ENCODE measurements at places on chromosomes 6 and 20.

DNA sequence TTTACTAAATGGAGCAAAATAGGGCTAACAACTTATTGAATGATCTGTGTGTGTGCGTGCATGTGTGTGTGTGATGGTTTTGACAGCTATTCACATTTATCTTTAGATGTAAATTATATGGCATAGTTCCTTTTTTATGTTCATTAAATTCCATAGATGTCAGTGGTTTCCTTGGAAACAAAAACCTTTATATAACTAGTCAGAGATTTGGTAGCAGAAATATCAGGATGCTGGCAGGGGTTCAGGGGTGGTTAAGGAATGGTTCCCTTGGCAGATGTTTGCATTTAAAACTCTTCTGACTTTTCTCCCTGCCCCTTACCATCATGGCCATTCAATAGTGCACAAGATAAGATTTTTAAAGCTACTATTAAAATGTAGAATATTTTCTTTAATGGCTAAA, 256.6 kb downstream of the PLCB1 start:
- DNase-seq: no peak

- DNase-seq: no peak
Observed at GRCh38 chr6:25202504-25202903, 76.7 kb upstream of the CARMIL1 start.

DNA sequence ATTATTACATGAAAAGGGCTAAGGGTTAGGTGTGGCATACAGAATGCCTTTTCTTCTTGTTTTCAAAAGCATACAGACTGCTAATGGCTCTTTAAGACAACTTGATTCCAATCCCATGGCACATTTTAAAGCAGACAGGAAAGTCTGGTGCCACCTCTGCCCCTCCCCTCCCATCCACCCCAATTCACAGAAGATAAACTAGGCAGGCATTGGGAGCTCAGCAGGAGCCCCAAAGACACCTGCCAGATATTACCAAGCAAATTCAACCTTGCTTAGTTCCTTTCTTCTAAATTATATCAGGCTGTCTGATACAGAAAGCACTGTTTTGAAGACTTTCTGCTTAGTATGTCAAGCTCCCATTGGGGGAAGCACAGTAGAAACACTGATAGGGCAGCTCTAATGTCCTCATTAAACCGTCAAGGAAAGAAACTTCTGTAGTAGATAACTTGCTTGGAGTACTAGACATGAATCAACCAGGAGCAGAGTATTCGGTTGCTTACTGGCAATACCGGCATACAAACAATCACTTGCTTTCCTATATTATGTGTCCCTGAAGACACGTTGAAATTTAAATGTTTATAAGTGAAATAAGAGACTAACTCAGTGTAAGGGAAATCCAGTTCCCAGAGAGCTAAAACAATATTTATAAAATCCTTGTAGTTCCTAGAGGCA, 13.0 kb downstream of the SESN1 start:
- no peak for DNase-seq

DNA sequence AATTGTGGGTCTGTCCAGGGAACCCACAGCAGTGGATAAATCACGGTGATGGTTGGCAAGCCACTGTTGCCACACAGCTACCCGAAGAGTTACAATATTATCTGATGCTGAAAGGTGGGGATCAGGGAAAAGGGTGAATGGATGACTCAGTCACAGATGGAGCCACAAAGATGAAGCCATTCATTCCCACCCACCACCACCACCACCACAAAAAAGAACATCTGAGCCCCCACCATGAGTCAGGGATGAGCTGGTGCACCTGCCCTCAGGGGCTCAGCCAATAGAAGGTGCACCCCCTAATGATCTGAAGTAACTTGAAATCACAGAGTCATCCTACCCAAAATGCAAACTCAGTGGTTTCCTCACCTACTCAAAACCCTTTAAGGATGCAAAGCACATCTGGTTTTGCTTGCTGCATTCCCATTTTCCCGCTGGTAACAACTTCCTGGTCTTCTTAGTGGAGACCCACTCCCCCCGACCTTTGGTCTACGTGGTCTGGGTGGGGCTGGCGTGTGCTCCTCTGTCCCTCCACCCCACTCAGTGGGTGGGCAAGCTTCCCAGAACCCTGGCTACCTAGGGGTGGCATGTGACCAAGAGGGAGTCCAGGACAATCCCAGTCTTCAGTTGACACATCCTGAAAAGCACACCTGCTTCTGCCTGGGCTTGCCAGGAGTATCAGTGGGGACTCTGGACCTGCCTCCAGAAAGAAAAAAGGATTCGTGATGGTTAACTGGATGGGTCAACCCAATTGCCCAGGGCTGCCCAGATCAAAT, 125.5 kb downstream of the ANKRD60 start:
- no peak for DNase-seq

- no peak for DNase-seq
Observed at GRCh38 chr6:164520916-164521315, 788.5 kb downstream of the C6orf118 start.

Data from activated T-helper 1 cell treated with anti-CD3 and anti-CD28 coated beads, Interleukin-2, amount 50 U/mL, for 16 hours (primary cell).